NCI-H1092 treated with DMSO at 0.1 percent for 48 hours (cell line): ENCODE measurements at places on chromosomes 3 and 15.

- no peak for DNase-seq
These were observed 14.5 kb downstream of the SRPRB start for GRCh38 chr3:133820129-133820528.

- no peak for DNase-seq
These were observed 85.6 kb downstream of the IQSEC1 start for GRCh38 chr3:12987602-12988001.

GRCh38 chr3:52082951-52083350, 26.6 kb upstream of the DUSP7 start:
- DNase-seq = no peak

DNA sequence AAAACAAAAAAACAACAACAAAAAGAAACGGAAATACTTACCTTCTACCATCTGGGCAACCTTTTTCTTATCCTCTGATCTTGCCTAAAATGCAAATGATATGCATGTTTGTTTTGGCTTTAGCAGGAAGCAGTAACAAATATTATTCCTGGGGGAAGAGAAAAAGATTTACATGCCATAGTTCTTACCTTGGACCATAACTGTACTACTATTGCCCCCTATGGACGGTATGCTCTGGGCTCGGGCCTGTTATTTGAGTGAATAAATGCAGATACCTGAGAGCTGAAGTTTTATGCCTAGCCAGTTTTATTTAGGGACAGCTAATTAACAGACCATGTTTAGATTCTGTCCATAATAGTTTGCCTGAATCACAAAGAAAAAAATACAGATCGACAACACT, 12.6 kb upstream of the STARD5 start:
- no peak for DNase-seq

- DNase-seq = peak; percentile 9
These were observed 21.1 kb downstream of the MAPK6 start for GRCh38 chr15:52039925-52040781.

- DNase-seq = no peak
These were observed 13.8 kb upstream of the SEMA4B start for GRCh38 chr15:90187257-90187868.

GRCh38 chr3:7779331-7779730, 722.3 kb upstream of the LMCD1 start:
- DNase-seq = no peak

DNA sequence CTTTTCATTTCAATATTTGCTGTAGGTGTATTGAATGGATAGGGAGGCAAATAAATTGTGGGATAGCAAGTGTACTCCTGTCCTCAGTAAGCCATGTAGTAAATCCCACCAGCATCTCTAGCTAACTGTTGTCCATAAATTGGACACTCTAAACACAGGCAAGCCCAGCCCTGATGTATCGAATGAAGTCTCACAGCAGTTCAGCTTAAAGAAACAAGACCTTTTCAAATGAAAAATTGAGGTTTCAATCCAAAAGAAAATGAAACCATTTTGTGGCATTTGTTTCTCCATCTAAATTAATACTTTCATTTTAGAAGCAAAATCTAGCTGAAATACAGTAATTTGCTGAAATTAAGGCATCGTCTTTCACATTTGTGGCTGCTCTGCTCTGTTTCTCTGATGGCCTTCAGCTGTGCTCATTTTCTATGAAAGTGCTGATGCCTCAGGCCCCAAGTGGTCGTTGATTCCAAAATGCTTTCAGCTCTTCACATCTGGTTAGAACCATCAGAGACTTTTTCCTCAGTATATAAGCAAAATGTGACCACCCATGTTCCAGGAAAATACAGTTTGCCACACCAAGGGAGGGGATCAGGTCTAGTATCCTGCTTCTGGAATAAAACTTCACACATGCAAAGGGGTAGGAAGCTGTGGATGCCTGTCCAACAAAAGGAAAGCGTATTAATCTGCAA, 245.0 kb downstream of the ZMAT3 start:
- no peak for DNase-seq

DNA sequence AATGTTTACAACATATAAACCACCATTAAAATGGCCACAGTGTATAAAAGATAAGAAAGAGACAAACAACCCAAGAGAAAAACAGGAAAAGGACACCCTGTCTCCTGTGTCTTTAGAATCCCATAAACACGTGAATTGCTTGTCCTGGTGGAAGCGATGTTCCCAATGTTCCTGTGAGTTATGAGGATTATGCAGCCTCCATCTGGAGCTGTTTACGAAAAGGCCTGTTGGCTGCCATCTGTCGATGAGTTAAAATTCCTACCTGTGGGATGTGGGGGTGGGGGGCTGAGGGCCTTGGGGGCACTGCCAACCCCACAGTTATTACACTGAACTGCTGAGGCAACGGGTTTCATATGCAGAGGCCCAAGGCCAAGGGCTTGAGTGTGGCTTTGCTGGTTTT, 13.6 kb downstream of the NISCH start:
- DNase-seq = no peak

- DNase-seq = no peak
These were observed 450.1 kb upstream of the TBL1XR1 start for GRCh38 chr3:177647341-177647740.

DNA sequence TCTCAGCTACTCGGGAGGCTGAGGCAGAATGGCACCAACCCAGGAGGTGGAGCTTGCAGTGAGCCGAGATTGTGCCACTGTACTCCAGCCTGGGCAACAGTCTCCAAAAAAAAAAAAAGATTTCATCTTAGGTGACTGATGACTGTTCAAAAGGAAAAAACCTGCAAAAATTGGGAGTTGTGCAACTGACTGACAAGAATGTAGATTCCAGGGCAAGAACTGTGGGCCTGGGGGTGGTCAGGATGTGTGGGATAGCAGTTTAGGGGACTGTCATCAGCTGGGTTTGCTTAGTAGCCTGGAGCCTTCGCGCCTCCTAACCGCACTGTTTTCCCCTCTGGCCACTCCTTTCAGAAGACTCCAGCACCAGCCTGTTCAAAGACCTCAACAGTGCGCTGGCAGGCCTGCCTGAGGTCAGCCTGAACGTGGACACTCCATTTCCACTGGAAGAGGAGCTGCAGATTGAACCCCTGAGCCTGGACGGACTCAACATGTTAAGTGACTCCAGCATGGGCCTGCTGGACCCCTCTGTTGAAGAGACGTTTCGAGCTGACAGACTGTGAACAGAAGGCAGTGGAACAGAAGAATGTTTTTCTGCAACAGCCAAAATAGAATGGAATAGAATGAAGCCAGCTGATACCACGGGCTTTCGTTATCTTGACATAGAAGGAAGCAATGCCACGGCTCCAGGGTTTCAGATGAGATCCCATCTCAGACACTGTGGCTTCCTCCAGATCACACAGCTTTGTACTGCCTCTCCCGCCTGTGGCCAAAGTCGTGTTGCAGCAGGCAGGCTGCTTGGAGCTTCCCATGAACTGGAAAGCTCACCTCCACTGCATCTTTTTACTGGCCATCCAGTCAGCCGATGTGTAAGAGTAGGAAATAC, 75.3 kb upstream of the BLM start:
- DNase-seq = no peak

DNA sequence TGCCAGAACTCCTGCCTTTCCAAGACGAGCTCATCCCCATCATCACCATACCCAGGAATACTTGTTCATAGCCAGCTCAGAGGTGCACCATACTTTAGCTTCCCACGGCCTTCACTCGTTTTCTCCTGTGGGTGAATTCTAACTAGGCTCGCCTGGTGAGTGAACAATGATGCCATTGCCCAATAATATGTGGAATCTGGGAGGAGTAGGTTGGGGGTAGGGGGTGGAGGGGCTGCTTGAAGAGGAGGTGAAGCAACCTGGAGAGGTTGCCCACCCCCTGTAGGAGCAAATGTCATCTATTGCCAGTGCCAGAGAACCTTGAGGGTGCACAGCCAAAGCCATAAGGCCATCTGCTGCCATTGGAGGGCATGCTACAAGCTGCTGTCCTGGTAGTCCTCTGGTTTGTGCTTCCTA, 592 bp upstream of the ZNF445 start:
- DNase-seq = no peak

DNA sequence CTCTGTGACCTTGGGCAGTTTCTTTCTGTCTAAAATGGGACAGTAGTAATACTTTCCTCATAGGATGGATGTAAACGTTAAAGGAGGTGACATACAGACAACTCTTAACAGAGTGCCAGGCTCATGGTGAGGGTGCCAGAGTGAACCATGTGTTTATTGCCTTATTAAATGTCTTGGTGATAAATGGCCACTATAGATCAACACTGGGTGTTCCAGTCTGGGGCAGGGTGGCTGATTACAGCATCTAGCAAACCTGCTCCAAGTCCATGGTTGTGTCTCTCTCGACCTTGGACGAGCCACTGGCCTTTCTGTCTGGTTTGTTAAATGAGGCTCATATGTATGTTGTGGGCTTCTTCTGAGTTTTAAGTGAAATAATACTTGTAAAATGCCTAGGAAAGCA, 75.1 kb downstream of the TRAK1 start:
- no peak for DNase-seq
